Fibroblast of skin of back (primary cell): ENCODE measurements at places on chromosomes 4 and X.

GRCh38 chrX:79366556-79366872 lies 620 bp downstream of the ITM2A start:
- DNase-seq = no peak

DNA sequence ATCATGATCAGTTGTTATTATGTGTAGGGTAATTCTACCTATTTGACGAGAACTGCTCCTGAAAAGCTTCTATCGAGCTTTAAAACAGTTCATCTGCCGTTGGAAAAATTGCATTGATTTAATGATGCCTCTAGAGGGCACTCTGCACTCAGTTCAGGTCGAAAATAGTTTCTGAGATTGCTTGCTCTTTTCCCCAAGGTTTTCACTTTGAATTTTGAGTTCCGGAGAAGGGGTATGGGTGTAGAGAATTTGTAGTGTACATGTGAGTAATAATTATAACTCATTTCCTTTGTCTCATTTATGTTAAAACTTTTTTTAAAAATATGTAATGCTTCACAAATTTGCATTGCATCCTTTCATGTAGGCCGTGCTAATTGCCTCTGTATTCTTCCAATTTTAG lies 28.4 kb upstream of the TNIP3 start:
- peak; percentile 43 for DNase-seq

GRCh38 chr4:41360214-41360920 lies 103.6 kb downstream of the UCHL1 start:
- DNase-seq = peak; percentile 59

DNA sequence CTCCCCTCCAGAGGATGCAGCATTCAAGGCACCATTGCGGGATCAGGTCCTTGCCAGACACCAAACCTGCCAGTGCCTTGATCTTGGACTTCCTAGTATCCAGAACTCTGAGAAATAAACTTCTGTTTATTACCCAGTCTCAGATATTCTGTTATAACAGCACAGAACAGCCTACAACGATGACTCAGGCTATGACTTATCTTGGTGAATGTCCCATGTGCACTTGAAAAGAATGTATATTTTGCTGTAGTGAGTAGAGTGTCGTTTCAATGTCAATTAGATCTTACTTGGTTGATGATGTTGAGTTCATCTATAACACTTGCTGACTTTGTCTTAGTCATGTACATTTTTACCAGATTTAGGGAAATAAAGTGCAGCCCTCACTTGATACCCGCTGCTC lies 34.5 kb upstream of the PGRMC1 start:
- DNase-seq = peak; percentile 37

GRCh38 chr4:99144070-99144469 lies at the start of gene ADH4:
TSS of gene ADH4 (minus strand) at chr4:99144297. CDS start at chr4:99144222, 75 bp downstream.
- DNase-seq = no peak

DNA sequence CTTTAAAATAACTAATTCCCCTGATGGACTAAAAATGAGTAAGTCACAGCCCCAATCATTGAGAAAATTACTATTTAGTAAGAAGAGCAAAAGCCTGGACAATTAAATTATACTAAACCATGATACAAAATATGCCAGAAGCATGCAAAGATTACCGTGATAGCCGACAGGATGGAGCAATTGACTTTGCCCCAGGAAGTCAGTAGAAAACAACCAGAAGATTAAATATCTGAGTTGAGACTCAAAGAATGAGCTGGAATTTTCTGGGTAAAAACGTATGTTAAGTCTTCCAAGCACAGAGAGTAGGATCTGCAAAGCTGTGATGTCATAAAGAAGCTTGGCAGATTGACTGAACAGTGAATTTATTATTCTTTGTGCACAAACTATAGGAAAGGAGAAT lies 816.1 kb upstream of the TENM3 start:
- peak; percentile 1 for DNase-seq

DNA sequence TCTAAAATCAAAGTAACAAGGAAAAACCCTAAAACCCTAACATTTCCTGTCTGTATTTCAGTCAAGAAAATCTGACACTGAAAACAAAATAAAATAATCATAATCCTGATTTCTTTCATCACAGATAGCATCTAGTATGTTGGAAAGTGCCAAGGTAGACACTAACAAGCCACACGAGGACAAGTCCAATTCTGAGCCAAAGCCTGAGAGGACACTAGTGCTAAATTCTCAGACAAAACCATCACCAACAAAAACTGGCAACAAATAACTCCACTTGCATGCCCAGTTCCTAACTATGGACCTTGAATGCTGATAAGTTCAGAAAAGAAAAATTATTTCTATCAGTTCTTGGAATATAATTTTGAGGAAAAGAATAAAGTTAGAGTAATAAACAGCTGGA lies 113.7 kb downstream of the MANBA start:
- DNase-seq = no peak

DNA sequence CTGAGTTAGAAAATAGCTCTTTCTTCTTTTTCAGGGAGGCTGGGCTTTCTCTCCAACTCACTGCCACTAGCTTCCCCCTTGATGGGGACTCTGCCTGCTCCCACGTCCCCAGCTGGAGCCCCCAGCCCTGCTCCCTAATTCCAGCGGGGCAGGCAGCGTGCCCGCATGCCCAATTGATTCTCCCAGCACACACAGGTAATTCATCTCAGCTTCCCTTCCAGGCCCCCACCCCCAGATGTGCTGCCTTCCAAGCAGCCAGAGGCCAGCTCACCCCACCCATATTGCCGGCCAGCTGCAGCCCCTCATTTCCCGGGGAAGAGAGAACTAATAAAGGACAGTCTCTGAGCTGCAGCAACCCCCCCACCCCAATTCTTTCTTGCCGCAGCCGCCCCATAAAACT lies 69.8 kb downstream of the EFNB1 start:
- DNase-seq = no peak

GRCh38 chrX:116342903-116343302 lies 93.5 kb upstream of the SLC6A14 start:
- DNase-seq = no peak
